Activated CD4-positive, alpha-beta memory T cell treated with anti-CD3 and anti-CD28 coated beads for 36 hours (primary cell): ENCODE measurements at places on chromosomes 2 and 18. TPM values are rescaled to one million over a fixed set of nuclear protein-coding genes. Genes with fewer than 3 reads are reported as not detected.

Gene GATA6
- 0.10 TPM for total RNA-seq

- no peak for DNase-seq
Observed at GRCh38 chr2:47819834-47820233, 36.9 kb downstream of the MSH6 start.

Gene FAM237A
- not detected for total RNA-seq

DNA sequence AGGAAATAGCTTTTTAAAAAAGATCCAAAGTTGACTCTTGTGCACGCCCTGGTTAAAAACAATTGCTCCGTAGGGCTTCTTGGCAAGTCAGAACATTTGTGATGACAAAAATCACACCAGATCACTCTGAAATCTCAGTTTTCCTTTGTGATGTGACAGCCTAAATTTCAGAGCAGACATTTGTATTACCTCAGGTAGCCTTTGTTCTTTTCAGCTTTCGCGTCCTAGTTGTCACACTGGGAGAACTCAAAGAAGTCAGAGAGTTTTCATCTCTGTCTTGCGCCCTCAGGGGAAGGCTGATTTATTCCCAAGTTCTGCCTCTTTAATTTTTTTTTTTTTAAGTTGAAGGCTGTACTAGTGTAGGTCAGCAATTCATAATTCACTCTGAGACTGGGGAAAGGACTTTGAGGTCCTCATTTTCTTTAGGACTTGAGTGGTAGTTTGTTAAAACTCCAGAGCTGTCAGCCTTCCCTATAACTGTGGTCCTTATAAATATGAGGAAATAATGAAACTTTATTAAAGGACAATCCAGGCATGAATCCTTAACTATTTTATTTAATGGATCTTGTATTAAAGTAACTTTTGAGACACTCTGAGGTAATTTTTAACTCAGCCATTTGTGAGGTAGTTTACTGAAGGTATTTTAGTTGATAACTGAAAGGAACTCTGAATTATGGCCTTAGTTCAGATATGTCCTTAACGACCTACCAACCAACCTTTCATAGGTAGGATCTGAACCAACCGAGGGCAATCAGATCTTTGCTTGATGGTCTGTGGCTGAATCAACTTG lies 525.1 kb upstream of the FAM98A start:
- DNase-seq: no peak

- peak; percentile 42 for DNase-seq
Observed at GRCh38 chr2:62724886-62725711, 19.6 kb downstream of the EHBP1 start.

Gene ASB18
- total RNA-seq: not detected

Gene SLC19A3
- not detected for total RNA-seq
